T-helper 2 cell treated with Interferon-gamma antibody and Interleukin-4, amounts not matched to agents 100 ng/mL and 5 ng/mL, for 36 hours (primary cell): ENCODE measurements at places on chromosomes 2 and 18. TPM values are rescaled to one million over a fixed set of nuclear protein-coding genes. Genes with fewer than 3 reads are reported as not detected.

The NAT8 gene
- not detected in 2 replicates for total RNA-seq

The ROCK2 gene
- 21.5 and 22.1 TPM in 2 replicates for total RNA-seq

The TRIM43 gene
- total RNA-seq = 0.59 and 0.73 TPM in 2 replicates

The B4GALT6 gene
- 2.1 TPM in 2 replicates for total RNA-seq

The IGFBP5 gene
- total RNA-seq = not detected in 2 replicates

The CD8B2 gene
- total RNA-seq = 0.11 TPM in 1 of 2 replicates, not detected in the other
